ENCODE measurements at places on chromosomes 2 and 18.

DNA sequence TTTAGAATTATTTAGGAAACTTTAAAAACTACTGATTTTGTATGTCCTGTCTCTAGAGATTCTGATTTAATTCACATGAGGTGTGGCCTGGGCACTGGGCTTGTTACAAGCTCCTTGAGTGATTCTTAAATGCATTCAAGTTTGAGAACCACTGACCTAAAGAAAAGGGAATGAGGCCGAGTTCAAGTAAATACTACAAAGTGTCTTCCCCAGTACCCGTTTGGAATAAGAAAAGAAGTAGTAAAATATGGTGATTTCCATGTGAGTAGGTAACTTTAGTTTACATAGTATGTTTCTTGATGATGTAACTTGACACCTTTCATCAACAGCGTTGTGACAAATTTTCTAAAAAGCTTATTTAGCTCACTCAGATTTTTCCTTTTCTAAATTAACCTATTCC is 1022.9 kb upstream of the NRXN1 start:
- no peak for DNase-seq

DNA sequence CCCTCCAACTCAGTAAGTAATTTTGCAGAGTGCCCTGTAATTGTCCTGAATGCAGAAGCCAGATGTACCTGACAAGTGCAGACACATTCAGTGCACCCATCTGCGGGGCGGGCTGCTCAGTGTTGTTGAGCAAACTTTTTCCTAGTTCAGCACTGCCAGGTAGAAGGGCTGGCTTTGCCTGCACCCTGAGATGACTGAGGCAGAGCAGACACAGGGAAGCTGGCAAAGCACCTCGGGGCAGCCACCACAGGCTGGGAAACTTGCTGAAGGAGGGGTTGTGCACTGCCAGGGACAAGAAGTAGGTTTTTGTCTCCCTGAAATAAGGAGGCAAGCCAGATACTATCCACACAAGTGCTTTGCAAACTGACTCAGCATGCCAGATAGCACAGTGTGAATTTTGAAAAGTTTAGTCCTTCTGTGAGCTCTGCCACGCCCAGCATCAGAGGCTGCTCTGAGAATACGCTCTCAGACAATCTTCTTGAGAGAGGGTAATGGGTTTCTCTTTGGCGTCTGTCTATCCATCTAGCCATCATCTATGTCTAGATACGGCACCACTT is 62.3 kb downstream of the SOWAHC start:
- no peak for DNase-seq

DNA sequence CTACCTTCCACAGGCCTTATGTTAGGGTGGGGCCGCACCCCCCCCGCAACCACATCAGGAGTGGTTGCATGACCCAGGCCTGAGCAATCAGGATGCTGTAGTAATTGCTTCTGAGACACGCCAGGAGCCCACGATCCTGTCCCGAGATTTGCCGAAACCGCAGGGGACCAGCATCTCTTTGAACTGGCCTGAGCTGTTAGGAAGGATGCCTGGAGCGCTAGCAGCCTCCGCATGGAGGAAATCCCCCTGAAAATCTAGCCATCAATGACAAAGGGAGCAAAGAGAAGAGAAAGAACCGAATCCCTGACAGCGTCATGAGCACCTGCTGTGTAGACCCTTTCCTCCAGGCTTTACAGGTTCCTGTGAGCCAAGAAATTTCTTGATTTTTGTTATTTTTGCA is 8.7 kb upstream of the TEX44 start:
- no peak for DNase-seq

- no peak for DNase-seq
These were observed 40.7 kb downstream of the ATIC start for GRCh38 chr2:215352602-215353001.

GRCh38 chr18:73563901-73564472 is 583.6 kb downstream of the FBXO15 start:
- DNase-seq, result no peak

- no peak for DNase-seq
These were observed 170.9 kb downstream of the ZNF521 start for GRCh38 chr18:25180973-25181548.

All from glutamatergic neuron (in vitro differentiated cells).